ENCODE measurements at places on chromosomes 7 and 10.

- DNase-seq = no peak
These were observed 21.0 kb upstream of the FRAT2 start for GRCh38 chr10:97355571-97355975.

DNA sequence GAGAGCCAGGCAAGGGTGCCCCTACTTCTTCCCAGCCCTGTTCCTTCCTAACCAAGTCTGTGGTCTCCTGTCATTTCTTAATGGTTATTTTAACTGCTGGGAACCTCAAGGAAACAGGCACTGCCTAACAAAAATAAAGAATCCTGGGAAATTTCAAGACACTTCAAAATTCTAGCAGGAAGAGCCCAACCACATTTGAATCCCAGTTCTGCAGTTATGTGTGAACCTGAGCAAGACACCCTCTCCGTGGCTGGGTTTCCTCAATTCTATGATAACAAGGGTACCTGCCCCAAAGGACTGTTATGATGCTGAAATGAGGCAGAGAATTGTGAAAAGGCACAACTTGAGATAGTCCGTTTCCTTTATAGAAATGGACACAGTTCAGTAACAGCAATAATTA lies 36.2 kb upstream of the DUSP5 start:
- no peak for DNase-seq

GRCh38 chr10:46524472-46525176 lies 31.8 kb downstream of the GPRIN2 start:
- DNase-seq = peak; percentile 89

GRCh38 chr7:124908259-124908658 lies 21.4 kb downstream of the POT1 start:
- DNase-seq = no peak

GRCh38 chr10:126135177-126135576 lies 238.8 kb downstream of the FANK1 start:
- DNase-seq = no peak

GRCh38 chr10:112706577-112706976 lies 243.5 kb upstream of the TCF7L2 start:
- no peak for DNase-seq

- DNase-seq = no peak
These were observed 140.4 kb downstream of the PIP4K2A start for GRCh38 chr10:22573820-22574569.

DNA sequence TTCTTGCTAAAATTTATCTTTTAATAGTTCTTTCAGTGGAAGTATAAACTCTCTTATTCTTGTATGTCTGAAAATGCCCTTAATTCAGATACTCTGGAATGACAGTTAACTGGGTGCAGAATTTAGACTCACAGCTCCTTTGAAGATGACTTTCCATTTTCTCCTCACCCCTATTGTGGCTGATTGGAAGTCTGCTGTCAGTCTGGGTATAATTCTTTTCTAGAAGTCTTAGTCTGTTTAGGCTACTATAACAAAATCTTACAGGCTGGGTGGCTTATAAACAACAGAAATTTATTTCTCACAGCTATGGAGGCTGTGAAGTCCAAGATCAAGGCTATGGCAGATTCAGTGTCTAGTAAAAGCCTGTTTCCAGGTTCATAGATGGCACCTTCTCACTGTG lies 145.2 kb upstream of the GDF10 start:
- no peak for DNase-seq

DNA sequence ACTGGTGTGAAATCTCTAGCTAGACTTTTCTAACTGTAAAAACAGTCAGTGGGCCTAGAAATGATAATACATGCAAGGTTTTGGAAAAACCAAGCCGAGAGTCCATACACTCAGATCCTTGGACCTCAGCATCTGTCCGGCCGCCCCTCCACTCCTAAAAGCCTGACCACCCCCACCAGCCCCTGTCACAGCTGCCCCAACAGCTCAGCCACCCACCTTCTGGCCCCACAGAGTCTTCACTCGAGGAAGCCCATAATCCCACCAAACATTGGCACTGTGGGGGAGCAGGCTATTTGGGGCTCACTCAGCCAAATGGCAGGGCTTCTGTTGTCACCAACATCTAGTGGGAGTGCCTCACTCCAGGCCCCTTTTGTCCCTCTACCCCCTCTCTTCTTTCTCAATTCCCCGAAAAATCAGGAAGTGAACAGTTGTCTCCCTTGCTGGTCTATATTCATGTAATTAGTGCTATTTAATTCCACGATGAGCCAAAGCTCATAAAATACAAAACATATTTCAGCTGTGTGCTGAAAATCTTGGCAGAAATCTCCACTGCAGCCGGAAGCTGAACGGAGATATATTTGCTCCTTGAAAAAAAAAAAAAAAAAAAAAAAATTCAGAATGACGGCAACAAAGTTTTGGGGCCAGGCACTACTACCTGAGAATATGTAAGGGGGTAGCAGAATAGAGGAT lies 55.5 kb downstream of the PLXNA4 start:
- no peak for DNase-seq

Measured in mesenteric fat pad (tissue), 1 donor.